AG04449 (cell line): ENCODE measurements at places on chromosomes 5 and 9.

GRCh38 chr9:121298689-121299466, 30.9 kb downstream of the GSN start:
- DNase-seq, result no peak

DNA sequence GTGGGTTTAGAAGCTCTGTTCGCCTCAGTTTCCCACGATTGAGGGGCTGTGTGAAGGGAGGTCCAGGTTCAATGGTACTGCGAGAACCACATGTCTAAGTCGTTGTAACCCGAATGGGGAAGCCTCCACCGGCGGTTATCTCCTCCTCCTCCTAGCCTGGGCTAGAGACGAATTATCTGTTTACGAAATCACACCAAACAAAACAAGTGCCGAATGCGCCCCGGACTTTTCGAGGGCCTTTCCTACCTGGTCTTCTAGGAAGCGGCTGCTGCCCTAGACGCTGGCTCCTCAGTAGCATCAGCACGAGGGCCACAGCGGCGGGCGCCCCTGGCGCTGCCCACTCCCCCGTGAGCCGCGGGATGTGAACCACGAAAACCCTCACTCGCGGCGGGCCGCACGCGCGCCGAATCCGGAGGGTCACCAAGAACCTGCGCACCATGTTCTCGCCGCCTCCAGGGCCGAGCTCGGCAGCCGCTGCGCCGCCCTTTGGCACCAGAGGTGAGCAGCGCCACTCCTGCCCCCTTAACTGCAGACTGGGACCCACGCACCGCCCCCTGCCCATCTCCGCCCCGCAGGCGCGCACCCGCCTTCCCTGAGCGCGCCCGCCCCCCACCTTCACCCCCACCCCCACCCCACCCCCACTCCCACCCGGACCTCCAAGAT, at the start of gene CDKN2A:
CDKN2A (minus strand) TSS at position 500 of the 663 bp plus-strand sequence.
- DNase-seq, result no peak

DNA sequence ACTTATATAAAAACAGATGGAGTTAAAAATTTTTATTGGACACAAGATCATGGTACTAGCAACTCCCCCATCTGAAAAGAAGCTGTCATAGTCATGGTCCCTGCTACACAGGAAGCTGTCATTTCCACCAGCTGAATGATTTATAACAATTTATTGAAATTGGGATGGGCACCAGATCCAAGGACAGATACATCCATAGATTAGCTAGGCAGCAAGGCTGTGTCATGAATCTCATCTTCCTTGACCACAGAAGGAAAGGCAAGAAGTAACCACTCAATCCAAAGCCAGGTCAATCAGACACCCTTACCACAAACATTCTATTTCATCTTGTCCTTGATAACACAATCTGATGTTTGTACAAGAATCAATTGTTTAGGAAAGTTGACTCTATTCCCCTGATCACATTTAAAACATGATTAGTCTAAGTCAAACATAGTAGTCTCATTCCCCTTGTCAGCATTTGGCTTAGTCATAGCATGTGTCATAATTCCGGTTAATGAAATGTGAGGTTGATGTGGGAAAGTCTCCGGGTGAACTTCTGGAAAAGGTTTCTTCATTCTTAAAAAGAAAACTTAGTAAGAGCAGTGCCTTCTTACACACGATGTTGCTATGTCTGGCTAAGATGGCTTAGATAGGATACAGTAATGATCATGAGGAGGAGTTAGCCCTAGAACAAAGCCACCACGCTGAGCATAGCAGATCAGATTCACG, 462.6 kb upstream of the PAPPA start:
- peak; percentile 98 for DNase-seq

GRCh38 chr5:132431632-132432031, 58.9 kb downstream of the IRF1 start:
- DNase-seq, result no peak

GRCh38 chr5:56755036-56755555, 60.3 kb upstream of the MAP3K1 start:
- DNase-seq, result no peak
